Left renal pelvis (tissue), 4 donors: ENCODE measurements at places on chromosomes 16 and 17.

DNA sequence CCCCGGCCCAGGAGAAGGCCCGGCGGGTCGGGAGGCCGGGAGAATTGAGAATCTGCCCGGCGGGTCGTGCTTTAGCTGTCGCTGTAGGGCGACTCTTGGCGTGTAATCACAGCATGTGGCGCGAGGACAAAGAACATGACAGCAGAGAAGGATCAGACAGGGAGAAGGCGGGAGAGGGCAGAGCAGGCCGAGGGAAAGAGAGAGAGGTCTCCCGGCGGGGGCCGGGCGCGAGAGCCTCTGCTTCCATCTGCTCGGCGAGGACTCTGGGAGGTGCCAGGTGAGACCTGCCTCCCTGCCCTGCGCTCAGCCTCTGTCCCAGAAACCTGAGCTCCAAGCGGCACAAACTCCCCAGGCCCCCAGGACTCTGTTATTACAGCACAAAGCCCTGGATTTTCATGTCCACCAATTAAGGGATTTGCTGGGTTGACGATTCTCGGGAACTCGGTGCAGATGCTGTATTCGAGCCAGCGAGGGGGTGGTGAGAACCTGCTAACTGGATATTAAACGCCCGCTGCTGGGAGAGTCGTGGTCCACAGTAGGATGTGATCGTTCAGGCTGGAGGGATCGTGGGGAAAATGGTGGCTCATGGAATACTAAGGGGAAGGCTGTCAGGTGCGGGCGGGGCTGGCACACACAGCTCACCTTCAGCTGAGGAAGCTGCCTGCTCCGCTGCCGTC, 172.0 kb upstream of the CIBAR2 start:
- DNase-seq: no peak

GRCh38 chr16:56771558-56772279, 41.8 kb downstream of the NUP93 start:
- no peak for DNase-seq

DNA sequence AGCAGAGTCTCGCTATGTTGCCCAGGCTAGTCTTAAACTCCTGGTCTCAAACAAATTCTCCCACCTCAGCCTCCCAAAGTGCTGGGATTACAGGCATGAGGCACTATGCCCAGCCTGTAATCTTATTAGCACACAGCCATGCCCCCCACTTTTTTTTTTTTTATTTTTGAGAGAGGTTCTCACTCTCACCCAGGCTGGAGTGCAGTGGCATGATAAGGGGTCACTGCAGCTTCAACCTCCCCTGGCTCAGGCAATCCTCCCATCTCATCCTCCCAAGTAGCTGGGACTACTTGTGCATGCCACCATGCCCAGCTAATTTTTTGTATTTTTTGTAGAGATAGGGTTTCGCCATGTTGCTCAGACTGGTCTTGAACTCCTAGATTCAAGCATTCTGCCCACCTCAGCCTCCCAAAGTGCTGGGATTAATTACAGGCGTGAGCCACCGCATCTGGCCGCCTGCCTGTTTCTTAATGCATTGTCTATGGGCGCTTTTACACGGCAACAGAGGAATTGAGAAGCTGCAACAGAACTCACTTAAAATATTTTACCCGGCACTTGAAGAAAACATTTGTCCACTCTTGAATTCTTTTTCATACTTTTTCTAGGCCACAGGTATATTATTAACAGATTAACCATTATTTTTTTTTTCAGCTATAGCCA, 8.8 kb upstream of the CEP20 start:
- DNase-seq: no peak

- DNase-seq: no peak
Observed at GRCh38 chr17:17051791-17052461, 9.7 kb downstream of the MPRIP start.

- no peak for DNase-seq
Observed at GRCh38 chr17:49951362-49952082, 17.5 kb upstream of the DLX4 start.
